ENCODE measurements at places on chromosomes 6 and 20.
A peak's percentile ranks its signal among the peaks of the same experiment; 100 is the strongest.

- DNase-seq, result no peak
- H3K4me1 ChIP-seq, result peaks cover 29% of the 10 kb centered on the region
- no peaks in the 10 kb centered on the region for H3K27me3 ChIP-seq
Measured at GRCh38 chr6:111558690-111559187, 46.9 kb downstream of the TRAF3IP2 start.

DNA sequence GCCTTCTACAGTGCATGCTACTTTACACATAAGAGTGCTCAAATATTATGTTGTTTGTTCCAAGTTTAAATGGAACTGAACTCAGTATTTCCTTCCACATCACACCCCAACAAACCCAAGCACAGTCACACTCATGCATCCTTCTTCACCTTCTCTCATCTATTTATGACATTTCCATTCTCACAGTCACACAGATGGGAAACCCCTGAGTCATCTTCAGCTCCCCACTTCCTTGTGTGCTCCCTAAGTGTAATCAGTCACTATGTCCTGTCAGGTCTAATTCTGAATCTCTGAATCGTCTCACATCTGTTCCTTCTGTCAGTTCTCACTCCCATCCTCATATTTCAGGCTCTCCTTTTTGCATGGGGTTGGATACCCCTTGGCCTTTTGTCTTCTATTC is 96.0 kb downstream of the RIMS1 start:
- no peak overlapping the region for H3K27ac ChIP-seq
- H3K4me1 ChIP-seq, result no peaks in the 10 kb centered on the region
- no peak for DNase-seq
- H3K36me3 ChIP-seq, result no peaks in the 10 kb centered on the region

DNA sequence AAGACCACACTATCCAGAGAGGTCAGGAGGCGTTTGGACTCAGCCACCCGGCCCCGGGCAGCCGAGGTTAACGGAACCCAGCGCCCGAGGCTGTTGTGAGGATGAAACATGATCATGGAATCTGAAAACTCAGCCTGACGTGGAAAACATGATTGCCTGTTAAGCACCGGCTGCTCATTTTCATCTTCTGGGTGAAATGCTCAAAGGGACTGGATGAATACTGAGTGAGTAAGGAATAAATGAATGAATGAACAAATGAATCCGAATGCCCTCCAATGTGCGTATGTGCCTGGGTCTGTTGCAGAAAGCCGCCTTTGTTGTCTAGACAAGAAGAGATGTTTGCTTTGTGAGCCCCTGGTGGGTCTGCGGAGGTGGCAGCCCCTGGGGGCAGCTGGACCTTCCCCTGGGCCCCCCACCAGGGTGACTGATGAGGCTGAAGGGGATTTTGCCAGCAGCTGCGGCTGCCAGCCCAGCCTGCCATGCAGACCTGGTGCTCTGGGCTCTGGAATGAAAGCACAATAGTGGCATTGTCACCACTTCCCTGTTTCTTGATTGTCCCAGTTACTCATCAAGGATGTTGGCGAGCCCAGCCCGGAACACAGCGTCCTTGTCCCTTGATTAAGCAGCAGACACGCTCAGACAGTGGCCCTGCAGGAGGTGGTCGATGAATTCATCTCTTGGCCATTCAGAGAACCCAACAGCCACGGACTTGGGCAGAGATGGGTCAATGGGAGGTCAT is 211.1 kb downstream of the ANKRD60 start:
- H3K27ac ChIP-seq, result peak overlapping the region; percentile 34
- peaks cover 5% of the 10 kb centered on the region for H3K4me1 ChIP-seq
- no peak for DNase-seq
- H3K36me3 ChIP-seq, result no peaks in the 10 kb centered on the region
- H3K27me3 ChIP-seq, result no peaks in the 10 kb centered on the region
- no peak overlapping the region for H3K4me3 ChIP-seq

DNA sequence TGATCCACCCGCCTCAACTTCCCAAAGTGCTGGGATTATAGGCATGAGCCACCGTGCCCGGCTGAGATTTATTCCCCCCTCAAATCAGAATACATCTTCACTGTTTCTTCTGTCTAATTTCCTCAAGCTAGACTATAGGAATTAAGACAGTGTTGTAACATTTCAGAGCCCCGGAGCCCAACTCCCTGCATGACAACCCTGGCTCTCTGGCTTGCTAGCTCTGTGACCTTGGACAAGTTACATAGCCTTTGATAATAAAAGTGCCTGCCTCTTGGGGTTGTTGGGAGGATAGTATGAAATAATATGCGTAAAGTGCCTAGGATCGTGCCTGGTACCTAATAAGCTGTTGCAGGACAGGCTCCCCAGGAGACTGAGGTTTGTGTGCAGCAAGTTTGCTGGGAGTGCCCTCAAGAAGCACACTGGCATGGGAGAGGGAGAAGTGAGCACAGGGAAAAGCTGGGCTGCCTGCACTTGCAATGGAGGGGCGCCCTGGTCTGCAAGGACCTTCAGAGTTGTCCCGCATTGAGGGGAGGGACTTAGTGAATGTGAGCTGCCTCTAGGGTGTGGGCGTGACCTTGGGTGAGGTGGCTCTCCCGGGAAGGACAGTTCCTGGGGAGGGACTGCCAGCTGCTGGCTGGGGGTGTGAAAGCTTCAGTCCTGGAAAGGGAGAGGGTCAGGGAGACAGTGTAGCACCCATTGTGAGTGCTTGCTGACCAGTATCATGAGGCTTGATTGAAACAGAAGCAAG is 43.4 kb downstream of the TAF8 start:
- no peak overlapping the region for H3K4me3 ChIP-seq
- no peaks in the 10 kb centered on the region for H3K36me3 ChIP-seq
- no peak overlapping the region for H3K27ac ChIP-seq
- DNase-seq, result no peak

All from uterus (tissue), 4 donors.